ENCODE measurements at places on chromosomes 4 and X. TPM values are rescaled to one million over a fixed set of nuclear protein-coding genes. Genes with fewer than 3 reads are reported as not detected.

- no peak for DNase-seq
Observed at GRCh38 chrX:24005028-24005427, 22.0 kb downstream of the KLHL15 start.

GRCh38 chr4:120633810-120634209, 288.7 kb downstream of the PRDM5 start:
- DNase-seq = no peak

DNA sequence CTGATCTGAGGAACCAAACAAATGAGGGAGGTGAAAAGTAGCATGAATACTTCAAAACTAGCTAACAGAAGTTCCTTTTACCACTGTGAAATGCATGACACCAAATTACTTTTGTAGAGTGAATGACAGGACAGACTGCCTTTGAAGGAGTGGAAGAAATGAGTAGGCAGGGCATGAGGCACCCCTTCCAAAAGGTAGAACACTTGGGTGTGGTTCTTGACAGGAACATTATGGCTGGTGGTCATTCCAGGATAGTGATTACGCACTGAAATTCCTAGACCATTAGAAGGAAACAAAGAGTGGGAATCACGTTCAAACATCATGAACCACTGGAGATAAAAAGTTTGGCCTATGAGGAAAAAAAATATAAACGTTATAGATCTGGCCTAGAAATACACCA, 4.9 kb downstream of the HUWE1 start:
- no peak for DNase-seq

- no peak for DNase-seq
Observed at GRCh38 chrX:143581240-143581639, 54.7 kb downstream of the SLITRK4 start.

DNA sequence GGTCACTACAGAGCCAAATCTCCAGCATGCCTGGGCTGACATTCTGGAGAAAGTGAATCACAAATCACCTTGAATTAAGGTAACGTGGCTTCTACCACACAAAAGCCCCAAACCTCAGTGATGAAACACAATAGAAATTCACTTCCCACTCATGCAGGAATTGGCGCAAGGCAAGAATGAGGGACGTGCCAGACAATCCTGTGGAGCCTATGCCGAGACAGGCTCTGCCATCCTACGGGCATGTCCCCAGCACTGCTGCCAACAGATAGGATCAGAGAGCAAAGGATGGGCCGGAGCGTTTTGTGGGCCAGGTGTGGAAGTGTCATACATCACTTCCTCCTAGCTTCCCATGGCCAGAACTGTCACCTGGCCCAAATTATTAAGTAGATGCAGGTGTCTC, 118.0 kb downstream of the IRF2 start:
- no peak for DNase-seq

DNA sequence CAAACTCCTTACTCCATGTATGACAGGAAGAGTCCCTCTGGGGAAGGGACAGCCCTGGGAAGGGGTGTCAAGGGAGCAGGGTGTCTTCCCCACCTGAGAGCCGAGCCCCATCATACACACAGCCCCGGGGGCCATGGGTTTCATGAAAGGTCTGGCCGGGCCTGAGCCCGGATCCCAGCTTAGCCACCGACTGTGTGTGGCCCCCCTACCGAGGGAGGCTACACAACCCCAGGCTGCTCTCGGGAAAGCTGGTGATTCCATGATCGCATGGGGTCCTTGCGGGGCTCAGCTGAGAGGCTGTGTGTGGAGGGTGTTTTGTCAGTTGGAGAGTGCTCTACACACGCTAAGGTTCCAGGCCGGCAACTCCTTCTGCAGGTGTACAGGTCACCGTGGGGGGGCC, 55.6 kb downstream of the SORCS2 start:
- DNase-seq = no peak

DNA sequence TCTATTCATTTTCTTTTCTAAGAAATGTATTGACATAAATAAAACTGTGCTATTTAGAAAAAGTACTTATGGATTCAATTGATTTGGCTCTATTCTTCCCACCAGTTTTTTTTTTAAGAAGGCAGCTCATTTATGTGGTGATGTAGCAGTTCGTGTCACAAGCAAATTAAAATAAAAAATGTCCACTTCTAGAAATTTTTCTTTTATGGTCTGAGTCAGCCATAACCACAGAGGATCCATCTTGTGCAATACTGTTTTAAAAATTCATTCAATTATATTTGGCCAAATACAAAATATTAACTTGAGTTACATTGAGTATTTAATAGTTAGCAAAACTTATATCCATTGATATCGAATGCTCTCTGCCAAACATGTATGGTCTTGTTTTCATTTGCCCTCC, 207.9 kb upstream of the FAT1 start:
- no peak for DNase-seq

TEX13D gene
- total RNA-seq = not detected

DIPK2B gene
- 9.3 TPM for total RNA-seq

MGAT4D gene
- total RNA-seq = not detected
